ENCODE measurements at places on chromosomes 3 and 15. TPM values are rescaled to one million over a fixed set of nuclear protein-coding genes. Genes with fewer than 3 reads are reported as not detected.

DNA sequence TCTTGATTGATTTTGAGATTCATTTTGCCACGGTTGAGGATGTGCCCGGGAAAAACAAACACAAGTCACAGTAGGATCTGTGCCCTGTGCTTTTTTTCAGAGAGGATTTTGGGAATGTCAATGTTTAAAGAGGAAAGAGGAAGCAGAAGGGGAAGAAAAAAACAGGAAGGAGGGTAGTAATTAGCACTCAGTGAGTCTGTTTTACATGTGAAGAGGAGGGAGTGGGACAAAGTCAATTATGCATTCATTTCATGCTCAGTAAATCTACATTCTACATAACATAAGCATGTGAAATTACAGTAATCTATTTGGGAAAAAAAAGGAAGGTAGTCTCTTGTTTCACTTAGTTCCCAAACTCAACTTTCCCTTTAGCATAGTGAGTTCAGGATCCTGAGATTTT is 18.3 kb upstream of the CD200 start:
- no peak for DNase-seq

DNA sequence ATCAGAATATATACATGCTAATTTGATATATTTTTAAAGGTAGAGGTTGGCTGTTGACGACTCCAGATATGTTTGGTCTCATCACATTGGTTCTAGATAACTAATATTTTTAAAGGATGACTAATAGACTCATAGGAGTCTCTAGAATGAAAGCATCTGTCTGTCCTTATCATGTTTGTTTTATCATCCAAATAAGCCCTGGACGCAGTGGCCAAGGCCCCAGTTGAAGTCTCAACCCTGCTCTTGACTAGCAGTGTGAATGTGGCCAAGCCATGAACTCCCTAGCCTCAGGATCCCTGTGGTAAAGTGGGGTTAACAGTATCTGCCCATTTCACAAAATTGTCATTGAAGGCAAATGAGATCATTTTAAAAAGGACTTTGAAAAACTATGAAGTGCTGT is 53.6 kb downstream of the ABHD2 start:
- DNase-seq = no peak

DNA sequence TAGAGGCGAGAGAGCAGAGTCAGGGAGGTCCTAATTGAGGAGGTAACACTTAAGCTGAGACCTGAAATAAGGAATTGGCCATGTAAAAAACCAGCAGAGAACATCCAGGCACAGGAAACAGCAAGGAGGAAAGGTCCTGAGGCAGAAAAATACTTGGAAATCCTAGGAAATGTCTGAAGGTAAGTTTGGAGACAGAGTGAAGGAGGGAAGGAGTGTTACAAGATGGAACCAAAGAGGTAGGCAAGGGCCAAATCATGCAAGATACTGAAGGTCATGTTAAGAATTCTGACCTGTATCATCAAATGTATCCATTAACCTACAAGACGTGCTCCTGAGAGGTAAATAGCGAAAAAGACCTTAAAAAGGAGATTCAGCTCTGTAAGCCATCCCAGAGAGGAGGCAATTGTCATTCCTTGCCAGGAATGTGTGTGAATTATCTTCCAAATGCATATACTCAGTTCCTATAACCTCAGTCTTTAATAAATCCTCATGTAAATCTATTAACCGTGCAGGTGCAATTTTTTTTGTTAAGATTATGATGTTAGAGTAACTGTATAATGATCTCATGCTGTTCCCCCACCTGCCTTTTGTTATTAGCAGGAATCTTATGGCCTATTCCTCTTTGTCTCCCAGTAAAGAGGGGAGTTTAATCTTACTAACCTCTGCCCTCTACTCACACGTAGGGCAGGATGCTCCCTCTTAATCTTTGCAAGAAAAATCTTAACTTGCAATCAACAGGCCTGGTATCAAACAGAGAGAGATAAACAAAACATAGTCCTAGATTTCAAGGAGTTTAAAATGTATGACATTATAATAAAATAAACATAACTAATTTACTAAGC is 166.9 kb downstream of the ULK4 start:
- no peak for DNase-seq

AMOTL2 gene
- polyA plus RNA-seq = 19.6 TPM

DNA sequence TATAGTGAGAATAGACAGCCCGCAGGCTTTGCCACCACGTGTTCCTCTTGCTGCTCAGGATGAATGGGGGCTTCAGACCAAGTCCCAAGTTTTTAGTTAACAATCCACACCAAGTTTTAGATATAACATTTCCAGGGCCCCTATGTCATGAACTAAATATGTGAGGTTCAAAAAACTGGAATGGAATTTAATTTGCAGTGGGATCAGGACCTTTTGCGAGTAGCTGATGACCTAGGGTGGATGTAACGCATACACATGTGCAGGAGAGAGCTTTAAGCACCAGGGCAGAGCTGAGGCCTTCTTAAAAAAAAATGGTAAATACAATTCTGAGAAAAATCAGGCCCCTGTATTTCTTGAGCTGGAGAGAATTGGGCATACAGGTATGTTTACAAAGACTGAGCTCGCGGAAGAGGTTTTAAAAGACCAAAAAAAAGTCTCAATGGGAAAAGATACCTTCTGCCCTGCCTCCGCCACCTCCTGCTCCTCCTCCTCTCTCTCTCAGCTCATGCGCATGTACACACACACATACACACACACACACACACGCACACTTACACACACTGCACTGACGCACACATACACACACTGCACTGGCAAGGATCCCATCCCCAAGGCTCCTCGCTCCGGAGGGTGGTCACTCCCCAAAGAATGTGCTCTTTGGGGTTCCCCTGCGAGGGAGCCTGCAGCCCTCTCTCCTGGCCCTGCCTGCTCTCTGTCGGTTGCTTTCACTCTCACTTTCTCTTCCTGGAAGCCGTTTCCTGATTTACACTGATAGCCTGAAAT is 48.2 kb upstream of the IGF1R start:
- peak; percentile 50 for DNase-seq

GRCh38 chr3:46221938-46222337 is 13.8 kb upstream of the CCR1 start:
- no peak for DNase-seq

GRCh38 chr3:60854791-60855190 is 396.5 kb downstream of the FHIT start:
- no peak for DNase-seq

MEIS2 gene
- polyA plus RNA-seq = 7.0 TPM

DNA sequence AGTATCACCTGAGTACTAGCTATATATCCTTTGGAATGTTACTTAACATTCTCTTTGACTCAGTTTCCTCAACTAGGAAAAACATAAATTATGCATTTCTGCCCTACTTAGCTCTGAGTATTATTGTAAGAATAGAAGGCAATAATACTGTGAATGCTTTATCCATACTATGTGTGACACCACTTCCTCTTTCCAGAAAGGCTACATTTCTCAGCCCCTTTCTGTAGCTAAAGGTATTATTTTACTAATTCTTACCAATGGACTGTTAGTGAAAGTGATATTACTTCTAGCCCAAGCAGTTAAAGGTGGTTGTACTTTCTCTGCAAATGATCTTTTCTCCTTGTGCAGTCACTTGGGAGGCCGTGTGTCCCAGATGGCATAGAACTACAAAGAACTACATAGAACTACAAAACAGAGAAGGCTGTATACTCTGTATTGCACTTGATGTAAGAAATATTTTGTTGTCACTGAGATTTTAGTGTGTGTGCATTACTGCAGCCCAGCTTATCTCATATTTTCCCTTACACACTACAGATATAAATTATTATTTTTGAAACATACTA is 35.1 kb downstream of the MYH15 start:
- no peak for DNase-seq

DNA sequence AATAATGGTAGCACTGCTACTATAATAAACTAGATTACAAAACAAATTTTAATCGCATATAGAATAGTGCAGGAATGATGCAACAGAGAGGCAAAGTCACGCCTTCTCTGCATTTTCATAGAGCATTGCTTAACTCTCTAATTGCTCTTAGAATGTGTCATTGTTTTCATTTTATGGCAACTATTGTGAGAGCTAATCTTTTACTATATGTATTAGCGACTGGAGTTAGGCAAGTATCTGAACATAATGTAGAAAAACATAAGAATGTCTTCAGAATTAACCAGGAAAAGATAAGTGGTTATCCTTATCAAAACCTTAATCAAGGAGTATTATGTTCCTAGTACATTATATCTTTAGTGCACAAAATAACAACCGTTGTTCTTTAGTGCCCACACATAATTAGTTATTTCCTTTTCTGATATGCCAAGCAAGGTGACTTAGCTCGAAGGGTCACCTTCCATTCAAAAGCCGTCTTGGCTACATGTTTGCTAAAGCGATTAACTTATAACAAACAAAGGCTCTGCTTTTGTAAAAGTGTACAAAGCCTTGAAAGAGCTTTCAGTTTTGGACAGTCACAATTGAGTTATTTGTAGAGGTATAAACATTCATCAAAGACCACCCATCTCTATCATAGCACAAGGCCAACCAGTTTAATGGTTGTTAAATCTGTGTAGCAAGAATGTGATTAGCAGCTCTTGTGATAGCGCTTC is 1328.9 kb downstream of the ROBO2 start:
- DNase-seq = no peak

MLH1 gene
- polyA plus RNA-seq = 64.4 TPM
